ENCODE measurements at places on chromosomes 4 and X.

GRCh38 chr4:37634180-37634579 is 52.0 kb downstream of the RELL1 start:
- DNase-seq: no peak

DNA sequence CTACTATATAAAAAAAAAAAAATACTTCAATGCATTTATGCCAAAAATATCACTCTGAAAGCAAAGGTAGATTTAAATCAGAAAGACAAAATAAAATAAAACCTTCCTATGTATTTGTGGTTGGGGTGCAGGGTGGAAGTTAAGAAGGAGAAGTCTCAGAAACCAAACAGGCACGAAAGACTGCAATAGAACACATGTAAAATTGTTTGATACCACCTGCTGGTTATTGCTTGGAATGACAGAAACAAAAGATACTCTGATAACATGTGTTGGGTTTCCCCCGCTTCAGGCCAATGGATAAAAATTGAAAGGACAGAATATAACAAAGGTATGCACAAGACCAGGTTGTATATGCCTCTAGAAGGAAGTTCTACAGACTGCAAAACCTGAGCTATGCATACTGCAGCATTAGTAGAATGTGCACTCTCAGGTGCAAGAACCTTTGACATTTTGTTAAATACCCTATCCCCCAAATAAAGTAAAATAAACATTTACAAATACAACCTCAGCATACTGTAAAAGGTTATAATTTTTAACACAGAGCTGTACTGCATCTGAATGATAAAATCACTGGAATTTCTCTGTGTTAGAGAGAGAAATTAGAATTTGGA is 118.8 kb downstream of the GABRA2 start:
- peak; percentile 60 for DNase-seq

DNA sequence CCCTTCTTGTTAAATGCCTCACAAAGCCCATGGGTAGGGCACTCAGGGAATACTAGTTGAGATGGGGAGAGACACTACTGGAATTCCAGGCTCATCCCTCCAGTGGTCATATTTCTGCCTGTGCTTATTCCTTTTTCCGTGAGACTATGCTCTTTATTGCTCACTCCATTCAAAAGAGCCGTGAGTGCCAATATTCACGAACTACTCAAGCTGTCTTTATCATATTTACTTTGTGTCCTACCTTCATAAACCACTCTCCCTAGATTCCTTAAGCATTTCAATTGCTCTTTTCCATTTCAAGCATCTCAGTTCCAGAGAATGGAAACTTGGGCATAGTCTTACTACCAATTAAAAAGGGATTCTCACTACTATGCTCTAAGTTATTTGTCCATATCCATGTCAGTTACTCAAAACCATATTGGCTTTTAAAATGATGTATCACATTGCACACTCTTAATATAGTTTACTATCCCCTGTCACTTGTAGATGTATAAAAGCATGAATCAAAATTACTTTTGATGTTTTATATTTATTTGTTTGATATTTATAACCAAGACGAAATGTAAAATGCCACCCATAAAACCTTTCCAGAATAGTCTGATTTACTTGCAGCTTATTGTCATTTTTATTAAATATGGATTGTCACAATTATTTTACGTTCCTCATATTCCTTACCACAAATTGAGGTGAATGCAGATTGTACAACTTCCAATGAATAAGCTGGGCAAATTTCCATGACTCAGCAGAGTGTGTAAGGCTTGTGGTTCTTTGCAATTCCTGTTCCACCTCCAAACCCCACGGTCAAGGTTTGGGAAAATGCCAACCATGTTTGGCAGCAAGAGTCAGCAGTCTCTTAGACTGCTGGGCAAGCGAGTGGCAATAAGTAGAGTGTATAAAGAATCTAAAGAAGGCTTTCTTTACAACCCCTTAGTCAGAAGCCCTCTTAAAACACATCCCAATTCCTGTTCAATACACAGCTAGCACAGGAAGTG is 24.4 kb downstream of the ENOX2 start:
- DNase-seq: no peak

DNA sequence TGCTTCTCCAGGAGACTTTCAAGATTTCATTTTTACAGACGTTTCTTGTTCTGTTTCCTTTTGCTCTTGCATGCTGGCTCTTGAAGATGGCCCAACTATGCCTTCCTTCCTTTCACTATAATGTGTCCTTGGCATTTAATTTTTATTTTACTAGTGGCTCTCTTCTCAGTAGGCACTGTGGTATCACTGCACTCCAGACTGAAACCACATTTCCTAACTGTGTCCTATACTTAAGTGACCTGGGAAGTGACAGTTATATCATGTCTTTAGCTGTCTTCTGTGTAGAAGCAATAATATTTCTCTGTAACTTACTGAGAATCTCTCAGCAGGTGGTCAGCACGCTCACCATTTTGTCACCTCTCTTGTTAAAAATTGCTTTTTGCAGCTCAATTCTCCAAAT is 168.9 kb downstream of the IL1RAPL1 start:
- DNase-seq: no peak

- DNase-seq: no peak
Observed at GRCh38 chrX:74534569-74535038, 79.8 kb downstream of the RLIM start.

DNA sequence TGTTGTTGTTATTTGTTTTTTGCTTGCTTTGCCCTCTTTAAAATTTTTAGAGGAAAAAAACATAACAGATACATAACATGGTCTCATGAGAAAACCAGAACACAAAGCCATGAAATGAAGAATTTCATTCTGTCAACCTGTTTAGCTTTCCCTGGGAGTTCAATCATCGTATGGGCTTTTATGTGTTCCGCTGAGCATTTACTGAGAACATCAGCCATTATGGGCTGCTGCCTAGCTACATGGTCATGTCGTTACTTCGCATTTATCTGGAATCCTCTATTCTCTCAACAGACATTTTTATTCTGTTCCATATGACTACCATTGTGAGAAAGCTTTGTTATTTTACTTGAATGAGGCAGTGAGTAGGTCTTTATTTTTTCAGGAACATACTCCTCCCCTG is 51.4 kb downstream of the NDST3 start:
- DNase-seq: no peak

GRCh38 chr4:121273191-121273590 is 107.6 kb downstream of the QRFPR start:
- no peak for DNase-seq

DNA sequence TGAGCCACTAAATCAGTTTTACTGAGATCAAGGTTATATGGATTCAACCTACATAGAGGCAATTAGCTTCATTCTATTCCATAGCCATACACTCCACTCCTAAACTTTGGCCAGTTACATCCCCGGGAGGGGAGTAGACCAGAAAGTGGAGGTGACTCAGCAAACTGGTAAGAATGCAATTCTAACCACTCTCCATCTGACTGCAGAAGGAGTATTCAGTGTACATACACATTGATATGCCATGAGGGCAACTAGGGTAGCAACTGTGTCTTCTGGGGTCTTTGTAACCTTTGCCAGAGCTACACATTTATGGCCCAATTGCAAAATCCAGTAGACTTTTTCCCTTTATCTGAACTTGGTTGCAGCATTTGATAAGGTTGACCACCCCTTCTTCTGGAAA is 7.6 kb downstream of the SLC25A43 start:
- DNase-seq: no peak

GRCh38 chr4:156865451-156865850 is 106.1 kb downstream of the PDGFC start:
- DNase-seq: no peak

GRCh38 chr4:20284990-20285389 is 33.3 kb downstream of the SLIT2 start:
- no peak for DNase-seq

Measured in NAMALWA (cell line).